ENCODE measurements at places on chromosomes 2 and 18.
A peak's percentile ranks its signal among the peaks of the same experiment; 100 is the strongest.

DNA sequence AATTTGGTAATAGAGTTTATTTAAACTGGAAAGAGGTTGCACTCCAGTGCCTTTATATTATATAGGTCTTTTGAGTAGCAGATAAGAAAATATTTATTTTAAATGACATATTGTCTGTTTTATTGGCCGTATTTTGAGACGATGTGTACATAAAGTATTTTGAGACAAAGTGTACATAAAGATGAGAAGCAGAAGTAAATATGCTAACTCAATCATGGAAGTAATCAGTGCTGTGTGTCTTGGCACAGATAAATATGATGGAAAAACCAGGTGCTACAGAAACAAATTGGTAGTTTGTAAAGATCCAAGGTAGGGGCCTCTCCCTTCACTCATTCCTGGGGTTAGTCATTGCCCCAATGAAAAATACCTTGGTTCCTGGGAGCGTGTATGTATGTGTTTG lies 382.9 kb downstream of the DSEL start:
- DNase-seq, result no peak

- peak; percentile 45 for DNase-seq
These were observed 56.6 kb downstream of the RPL37A start for GRCh38 chr2:216555274-216555673.

GRCh38 chr2:63984606-63985359 lies 34.4 kb downstream of the VPS54 start:
- DNase-seq, result no peak

DNA sequence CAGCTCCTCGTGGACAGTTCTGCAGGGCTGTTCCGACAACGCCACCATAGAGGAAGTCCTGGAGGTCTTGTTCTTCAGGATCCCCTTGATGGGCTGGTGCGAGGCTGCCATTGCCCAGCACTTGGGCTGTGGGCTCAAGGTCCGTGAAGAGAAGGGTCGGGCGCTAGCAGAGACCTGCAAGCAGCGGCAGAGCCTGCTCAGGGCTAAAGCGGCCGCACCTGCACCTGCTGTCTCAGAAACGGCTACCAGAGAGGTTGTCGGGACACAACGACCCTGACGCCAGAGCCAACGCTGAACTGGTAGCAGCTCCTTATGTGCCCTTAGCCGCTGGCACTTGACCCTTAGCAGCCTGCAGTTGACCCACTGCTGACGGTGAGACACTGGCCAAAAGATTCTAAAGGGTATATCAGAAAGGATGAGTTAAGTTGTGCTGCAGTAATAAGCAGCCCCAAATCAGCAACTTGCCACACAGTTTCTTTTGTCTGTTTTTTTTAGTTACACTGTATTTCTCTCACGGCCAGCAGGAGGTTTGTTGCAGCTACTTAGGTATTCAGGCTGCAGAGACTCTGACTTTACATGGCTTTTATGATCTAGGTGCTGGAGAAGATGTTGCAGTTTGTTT lies 55.5 kb upstream of the ST6GAL2 start:
- no peak for DNase-seq

DNA sequence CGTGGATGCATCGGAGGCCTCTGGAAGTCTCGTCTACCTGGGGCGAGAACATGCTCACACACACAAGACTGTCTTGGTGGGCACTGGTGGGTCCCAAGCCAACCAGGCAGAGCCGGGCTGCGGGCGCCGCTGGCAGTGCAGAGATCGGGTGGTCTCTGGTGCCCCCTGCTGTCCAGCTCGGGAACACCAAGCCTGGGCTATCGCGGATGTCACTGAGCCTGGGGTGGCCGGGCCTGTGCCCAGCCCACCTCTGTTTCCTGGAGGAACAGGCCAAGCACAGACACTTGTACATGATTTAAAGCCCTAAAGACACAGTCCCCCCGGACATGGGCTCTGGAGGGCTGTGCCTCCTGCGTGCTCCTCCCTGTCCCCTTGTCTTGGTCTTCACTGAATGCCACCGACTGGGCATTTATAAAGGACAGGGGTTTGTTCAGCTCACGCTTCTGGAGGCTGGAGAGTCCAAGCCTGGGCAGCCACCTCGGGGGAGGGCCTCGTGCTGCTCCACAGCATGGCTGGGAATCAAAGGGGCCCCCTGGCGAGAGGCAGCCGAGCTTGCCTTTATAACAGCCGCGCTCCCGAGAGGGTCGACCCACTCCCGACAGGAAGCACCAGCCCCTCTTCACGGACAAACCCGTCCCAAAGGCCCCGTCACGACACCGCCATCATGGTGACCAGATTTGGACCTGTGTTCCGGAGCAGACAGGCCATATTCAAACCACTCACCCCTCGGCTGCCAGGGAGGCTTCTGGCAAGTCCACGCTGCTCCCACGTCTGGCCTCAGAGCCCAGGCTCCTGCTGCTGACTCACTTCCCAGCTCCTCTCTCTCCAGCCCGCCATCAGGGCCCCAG lies 3.6 kb upstream of the OTOS start:
- peak; percentile 72 for DNase-seq

- no peak for DNase-seq
These were observed 918.1 kb upstream of the LRATD1 start for GRCh38 chr2:13714466-13714865.

- DNase-seq, result no peak
These were observed 327 bp downstream of the LTBP1 start for GRCh38 chr2:32947076-32947483.

DNA sequence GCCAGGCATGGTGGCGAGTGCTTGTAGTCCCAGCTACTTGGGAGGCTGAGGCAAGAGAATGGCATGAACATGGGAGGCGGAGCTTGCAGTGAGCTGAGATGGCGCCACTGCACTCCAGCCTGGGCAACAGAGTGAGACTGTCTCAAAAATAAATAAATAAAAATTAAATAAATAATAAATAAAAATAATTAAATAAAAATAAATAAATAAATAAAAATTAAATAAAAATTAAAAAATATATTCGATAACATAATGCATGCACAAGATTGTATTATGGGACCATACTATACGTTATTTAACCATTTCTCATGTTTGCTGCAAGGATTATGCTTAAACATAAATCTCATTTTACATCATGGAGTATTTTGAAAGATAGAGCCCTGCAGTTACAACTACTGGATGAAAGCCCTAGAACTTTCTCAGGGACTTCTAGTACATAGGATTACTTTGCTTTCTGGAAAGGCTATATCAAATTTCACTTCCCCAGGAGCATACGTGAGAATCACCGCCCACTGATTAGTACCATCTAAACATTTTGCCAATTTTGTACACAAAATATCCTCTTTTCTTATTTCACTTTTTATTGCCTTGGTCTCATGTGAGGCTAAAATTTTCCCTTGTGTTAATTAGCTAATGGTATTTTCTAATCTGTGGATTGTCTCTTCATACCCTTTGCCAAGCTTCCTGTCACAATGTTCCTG lies 234.3 kb upstream of the LYPD1 start:
- DNase-seq, result no peak

- no peak for DNase-seq
These were observed 22.6 kb upstream of the ICOS start for GRCh38 chr2:203913947-203914346.

GRCh38 chr2:155842103-155842502 lies 490.4 kb downstream of the NR4A2 start:
- DNase-seq, result no peak

- DNase-seq, result no peak
These were observed 5.2 kb upstream of the UBE2F start for GRCh38 chr2:237961637-237962036.

DNA sequence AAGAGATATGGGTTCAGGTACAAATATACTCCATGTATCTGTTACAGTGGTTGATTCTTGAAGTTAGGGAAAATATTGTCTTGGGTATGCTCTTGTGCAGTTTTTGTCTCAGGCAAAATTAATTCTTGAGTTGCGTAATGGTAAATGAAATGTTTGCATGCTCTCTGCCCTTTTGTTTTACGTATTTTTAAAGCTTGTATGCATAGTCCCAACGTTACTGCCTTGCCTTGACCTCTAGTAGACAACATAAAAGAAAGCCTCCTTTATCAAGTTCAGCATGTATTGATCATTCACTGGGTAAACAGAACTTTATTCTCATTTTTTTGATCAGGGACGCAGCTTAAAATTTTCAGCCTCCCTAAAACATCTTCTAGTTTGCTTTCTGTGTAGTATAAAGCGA lies 283.1 kb downstream of the THSD7B start:
- DNase-seq, result no peak

- DNase-seq, result no peak
These were observed 27.0 kb upstream of the NFATC1 start for GRCh38 chr18:79368681-79369080.

DNA sequence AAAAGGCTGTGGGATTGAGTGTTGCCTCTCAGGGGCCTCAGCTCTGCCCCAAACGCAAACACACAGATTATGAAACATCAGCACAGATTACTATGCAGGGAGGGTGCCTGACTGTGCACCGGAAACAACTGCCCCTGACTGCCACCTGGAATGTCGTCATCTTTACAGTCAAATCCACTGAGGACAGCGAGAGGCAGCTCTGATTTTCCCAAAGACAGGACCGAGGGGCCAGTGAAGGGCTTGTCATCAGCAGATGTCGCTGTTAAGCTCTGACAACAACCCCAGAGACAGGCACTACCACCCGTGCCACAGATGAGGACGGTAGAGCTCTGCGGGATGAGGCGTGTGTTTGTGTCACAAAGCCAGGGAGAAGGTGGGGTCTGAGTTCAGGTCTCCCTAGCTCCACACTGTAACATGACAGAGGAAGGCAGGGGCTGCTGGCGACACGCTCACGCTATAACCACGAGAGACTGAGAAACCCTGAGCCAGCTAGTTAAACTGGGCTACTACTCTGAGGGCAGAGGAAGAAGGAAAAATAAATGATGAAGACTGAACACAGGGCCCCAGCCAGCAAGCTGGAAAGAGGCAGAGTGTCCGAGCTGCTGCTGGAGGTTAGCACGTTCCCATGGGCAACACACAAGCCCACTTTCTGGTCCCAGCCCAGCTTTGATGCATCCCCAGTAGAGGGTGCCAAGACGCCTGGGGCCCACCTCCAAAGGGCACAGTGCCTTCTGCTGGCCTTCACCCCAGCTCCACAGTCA lies 47.0 kb downstream of the PARD6G start:
- peak; percentile 30 for DNase-seq

- no peak for DNase-seq
These were observed 5.9 kb upstream of the CERS6 start for GRCh38 chr2:168450171-168450570.

DNA sequence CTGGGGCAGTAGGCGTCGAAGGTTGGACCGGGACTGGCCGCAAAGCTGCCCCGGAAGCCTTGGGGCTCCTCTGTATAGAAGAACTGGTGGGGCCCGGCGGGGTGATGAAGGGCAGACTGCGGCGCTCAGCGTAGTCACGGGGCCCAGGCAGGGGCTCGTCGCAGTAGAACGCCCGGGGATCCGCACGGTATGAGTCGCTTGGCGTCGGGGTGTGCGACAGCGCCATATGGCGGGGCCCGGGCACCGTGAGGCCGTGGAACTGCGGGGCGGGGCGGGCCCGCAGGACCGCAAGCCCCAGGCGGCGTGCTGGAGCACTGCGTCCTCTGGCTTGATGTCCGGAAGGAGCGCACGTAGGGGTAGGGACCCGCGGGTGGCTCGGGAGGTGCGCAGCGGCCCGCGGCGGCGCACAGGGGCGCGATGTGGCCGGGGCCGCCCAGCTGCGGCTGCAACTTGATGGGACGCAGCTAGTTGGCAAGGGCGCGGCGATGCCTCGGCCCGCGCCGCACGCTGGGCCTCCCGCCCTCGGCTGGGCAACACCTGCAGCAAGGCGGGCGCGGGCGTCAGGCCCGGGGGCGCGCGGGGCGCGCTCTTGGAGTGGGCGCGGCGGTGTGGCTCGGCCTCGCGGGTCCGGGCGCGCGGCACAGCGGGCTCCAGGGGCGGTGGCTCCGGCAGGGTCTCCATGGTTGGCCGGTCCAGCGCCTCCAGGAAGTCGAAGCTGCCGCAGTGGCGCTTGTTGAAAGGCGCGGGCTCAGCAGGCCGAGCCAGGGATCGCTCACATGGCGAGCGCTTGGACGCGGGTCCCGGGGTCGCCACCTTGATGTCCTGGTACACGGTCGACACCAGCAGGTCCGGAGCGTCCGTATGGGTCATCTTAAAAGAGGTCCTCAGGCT lies 251.4 kb downstream of the ANKRD30B start:
- DNase-seq, result no peak

DNA sequence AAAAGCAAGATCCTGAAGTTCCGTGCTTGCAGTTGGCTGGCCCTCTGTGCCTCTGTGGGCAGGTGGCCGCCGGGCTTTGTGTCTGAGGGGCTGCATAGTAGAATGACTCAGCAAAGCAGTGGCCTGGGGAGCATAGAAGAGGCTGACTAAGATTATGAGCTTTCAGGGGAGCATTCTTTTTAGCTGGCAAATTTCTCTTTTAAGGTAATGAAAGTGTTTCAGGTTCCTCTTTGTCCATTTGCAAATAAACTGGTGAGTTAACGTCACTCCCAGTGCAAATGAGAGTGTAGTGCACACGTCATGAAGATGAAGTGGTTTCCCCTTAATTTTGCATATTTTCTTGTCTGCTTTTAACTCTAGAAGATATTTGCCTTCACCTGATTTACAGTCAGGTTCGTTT lies 98.6 kb downstream of the BCL2L11 start:
- DNase-seq, result no peak

DNA sequence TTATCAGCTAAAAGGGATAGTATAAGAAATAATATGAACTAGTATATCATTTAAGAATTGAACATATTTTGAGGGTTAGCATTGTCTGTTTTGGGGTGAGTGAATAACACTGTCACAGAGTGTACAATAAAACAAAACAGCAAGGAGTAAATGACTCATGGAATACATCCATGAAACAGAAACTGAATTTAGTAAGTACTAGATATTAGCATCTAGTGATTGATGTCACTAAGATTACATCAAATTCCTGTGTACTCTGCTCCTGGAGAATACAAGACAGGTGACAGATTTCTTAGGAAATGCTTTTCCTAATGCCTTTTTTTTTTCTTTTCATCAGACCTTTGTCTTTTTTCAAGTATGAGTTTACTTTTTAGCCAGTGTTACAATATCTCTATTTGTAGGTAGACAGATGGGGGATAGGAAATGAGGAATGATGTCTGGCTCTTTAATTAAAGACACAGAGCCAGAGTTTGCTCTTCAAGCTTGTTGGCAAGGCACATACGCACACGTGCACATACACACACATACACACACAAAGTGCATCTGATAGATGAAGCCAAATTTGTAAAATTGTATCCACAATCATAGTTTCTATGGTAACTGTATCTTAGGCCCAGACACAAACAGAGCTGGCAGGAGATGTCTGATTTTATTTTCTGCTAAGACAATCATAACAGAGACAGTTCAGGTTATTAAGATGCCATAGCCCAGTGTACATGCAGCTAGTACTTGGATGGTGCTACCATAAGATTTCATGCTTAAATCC lies 138.2 kb upstream of the NRP2 start:
- no peak for DNase-seq

- no peak for DNase-seq
These were observed 39.5 kb downstream of the NIFK start for GRCh38 chr2:121697108-121697631.

GRCh38 chr2:222859786-222860612 lies 837 bp upstream of the ACSL3 start:
- peak; percentile 24 for DNase-seq

DNA sequence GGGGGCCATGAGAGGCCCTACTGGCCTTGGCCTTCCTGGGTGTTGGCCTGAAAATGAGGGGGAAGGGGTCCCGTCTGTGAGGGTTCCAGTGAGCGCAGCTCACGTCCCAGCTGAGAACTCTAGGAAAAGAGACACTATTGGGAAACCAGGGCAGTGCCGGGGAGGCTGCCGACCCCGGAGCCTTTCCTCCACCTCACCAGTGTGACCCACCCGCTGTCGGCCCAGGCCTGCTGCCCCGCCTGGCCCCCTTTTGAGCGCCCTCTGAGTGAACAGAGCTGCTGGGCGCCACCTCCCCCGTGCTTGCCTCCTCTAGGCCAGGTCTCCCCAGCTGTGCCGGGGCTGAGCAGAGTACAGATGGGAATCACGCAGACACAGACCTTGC lies 17.5 kb upstream of the ARHGEF4 start:
- no peak for DNase-seq
